ENCODE measurements at places on chromosomes 7 and 10.

DNA sequence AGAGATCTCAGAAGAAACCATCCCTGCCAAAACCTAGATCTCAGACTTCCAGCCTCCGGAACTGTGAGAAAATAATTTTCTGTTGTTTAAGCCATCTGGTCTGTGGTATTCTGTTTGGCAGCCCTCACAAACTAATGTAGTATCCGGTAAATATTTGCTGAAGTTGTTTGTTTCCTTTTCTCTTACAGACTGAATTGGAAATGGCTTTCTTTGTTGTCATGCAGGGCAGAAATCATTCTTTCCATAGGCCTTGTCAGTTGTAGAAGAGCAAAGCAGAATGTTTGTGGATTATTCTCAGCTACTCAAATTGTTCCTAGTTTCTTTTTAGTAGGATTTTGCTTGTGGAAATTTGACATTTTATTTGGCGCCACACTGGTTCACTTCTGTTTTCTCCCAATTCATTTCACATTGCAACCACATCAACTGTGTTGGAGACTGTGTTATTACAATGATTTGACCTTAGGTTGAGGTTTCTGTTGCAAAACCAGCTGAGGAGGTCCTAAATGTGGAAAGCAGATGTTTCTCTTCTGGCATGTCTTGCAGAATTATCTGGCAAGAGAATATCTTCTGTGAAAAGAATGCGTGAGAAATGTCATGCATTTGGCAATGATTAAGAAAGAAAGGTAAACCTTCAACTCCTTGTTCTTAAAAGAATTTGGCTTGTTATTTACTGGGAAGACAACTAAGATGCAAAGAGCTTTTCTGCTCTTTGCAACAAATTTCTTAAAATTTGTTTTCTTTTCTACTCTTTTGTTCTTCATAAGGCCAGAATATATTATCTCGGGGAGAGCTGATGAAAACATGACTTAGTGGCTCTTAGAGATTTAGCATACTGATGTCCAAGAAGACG is 25.8 kb downstream of the ACTA2 start:
- DNase-seq: no peak

GRCh38 chr10:10126218-10126617 is 891.5 kb upstream of the CELF2 start:
- DNase-seq: no peak

- no peak for DNase-seq
These were observed 3.0 kb upstream of the NANOS1 start for GRCh38 chr10:119026301-119027110.

DNA sequence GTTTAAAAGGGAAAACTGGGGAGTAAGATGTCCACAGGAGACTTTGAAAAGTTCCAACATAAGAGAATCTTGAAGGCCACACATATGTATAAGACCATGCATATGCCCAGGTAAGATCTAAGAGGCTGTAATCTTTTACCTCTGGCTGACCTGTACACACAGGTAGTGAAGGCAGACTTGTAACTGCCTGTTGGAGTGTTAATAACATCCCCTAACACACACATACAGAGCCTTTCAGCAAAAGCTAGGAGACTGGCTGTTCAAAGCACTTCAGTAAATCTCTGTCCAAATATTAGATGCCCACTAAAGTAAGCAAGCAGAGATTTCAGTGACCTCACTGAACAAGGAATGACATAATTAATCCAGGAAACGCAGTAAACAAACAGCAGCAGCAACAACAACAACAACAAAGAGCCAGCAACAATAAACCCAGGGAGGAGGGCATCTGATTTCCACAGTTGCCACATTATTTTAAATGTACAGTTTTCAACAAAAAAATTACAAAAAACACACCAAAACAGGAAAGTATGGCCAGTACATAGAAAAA is 15.0 kb downstream of the CYP51A1 start:
- DNase-seq: no peak

GRCh38 chr10:80468002-80468401 is 13.9 kb downstream of the TSPAN14 start:
- DNase-seq: no peak

DNA sequence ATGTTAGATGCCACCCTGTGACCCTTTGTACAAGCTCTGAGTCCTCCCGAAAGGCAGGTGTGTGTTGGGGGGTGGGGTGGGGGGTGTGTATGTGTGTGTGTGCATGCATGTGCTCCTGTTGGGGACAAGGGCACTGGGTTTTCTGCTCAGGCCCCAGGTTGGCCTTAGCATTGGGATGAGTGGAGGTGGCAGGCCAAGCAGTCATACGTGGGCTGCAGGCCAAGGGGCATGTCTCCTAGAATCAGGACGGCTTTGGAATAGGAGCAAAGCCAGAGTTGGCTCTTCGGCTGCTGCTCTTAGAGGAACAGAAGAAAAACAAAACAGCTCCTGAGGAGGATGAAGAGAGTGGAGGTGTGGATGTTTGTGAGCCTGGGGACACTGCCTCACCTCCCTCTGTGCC is 26.0 kb downstream of the HSPA12A start:
- DNase-seq: no peak

DNA sequence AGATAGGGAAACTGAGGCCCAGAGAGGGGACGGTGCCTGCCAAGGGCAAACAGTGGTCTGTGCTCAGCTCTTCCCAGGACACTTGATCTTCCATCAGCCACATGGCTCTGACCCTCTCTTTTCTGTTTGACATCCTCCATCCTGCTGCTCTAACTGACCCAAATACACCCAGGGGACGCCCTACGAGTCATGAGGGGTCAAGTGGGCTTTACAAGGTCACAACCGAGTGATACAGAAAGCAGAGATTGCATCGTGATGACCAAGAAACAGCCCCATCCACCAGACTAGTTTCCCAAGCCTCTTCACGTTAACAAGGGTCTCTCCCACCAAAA is 131.2 kb upstream of the UNC5B start:
- DNase-seq: no peak

- no peak for DNase-seq
These were observed 2.3 kb downstream of the FAM107B start for GRCh38 chr10:14772399-14772798.

DNA sequence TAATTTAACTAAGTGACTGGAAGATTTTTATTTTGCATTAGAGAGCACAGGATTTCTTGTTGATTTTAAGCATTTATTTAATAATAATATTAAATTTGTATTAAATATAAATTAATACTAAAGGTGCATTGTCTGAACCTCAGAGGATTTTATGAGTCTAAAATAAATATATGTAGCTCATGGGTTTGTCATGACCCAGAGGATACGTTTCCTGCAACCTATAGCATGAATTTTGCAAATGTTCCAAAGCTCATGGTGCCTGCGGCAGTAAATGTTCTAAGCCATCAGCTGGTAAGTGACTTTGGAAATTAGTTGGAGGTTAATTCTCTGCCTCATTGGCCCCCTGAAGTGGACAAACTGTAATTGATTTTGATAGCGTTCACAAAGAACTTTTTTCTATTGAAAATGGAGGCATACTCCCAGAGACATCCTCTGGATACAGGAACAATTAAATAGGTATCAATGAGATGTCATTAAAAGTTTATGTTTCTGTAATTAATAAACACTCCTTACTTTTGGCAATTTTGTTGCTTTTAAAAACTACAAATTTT is 397.4 kb downstream of the ANKRD7 start:
- DNase-seq: no peak

DNA sequence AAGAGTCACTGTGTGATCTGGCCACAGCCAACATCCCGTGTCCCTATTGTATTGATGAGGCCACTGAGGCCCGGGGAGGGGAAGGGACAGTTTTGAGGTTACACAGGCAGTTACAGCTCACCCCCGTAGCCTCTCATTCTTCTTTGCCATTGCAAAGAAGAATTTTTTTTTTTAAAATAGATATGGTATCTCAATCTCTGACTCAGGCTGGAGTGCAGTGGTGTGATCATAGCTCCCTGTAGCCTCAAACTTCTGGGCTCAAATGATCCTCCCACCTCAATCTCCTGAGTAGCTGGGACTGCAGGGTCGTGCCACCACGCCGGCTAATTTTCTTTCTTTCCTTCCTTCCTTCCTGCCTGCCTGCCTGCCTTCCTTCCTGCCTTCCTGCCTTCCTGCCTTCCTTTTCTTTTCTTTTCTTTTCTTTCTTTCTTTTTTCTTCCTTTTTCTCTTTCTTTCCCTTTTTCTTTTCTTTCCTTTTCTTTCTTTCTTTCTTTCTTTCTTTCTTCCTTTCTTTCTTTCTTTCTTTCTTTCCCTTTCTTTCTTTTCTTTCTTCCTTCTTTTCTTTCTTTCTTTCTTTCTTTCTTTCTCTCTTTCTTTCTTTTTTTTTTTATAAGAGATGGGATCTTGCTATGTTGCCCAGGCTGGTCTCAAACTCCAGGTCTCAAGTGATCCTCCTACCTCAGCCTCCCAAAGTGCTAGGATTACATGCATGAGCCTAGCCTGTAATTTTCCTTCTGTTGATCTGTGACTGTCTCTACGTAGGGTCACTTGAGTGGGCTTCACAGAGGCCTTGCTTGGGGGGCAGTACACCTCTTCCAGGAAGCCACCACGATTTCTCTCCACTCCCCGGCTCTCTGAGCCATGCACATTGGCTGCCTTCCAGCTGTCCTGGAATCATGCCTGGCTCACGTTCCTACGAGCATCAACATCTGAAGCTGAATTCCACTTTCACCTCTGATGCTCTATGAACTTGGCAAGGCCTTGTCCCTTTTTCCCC is 31.3 kb downstream of the TMEM270 start:
- no peak for DNase-seq

DNA sequence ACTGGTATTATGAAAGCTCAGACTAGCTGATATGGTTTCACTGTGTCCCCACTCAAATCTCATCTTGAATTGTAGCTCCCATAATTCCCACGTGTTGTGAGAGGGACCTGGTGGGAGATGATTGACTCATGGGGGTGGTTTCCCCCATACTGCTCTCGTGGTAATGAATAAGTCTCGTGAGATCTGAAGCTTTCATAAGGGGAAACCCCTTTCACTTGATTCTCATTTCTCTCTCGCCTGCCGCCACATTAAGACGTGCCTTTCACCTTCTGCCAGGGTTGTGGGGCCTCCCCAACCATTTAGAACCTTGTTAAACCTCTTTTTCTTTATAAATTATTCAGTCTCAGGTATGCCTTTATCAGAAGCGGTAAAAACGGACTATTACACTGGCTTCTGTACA is 40.3 kb downstream of the COL13A1 start:
- no peak for DNase-seq

- no peak for DNase-seq
These were observed 8.3 kb upstream of the CALML5 start for GRCh38 chr10:5507649-5508131.

DNA sequence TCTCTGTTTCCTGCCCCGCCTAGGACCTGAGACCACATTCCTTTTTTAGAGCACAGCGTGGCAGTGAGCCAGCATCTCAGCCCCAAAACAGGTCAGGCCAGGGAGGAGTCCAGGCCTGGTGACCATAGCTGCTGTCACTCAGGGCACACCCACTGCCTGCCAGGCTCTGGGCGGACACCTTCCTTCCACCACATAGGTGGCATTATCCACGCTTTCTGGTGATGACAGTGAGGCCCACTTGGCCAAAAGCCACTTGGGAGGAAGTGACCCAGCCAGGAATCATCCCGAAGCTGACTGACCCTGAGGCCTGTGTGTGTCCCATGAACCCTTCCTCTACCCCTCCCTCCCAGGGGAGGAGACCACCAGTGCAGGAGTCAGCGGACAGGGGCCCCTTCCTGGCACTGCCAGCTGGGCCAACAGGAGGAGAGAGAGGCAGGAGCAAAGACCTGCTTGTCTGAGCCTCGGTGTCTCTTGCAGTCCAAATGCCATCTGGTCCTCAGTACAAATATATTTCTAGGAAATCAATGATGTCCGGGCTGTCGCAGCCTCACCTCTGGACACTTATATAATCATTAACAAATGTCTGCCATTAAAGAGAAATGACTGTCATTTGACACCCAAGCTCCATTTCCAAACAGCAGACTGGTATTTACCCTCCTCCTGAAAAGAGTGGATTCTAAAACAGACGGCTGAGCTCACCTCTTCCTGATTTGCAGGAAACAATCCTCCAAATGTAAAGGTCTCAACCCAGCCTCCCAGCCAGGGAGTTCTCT is 63.0 kb downstream of the ABRAXAS2 start:
- DNase-seq: no peak

DNA sequence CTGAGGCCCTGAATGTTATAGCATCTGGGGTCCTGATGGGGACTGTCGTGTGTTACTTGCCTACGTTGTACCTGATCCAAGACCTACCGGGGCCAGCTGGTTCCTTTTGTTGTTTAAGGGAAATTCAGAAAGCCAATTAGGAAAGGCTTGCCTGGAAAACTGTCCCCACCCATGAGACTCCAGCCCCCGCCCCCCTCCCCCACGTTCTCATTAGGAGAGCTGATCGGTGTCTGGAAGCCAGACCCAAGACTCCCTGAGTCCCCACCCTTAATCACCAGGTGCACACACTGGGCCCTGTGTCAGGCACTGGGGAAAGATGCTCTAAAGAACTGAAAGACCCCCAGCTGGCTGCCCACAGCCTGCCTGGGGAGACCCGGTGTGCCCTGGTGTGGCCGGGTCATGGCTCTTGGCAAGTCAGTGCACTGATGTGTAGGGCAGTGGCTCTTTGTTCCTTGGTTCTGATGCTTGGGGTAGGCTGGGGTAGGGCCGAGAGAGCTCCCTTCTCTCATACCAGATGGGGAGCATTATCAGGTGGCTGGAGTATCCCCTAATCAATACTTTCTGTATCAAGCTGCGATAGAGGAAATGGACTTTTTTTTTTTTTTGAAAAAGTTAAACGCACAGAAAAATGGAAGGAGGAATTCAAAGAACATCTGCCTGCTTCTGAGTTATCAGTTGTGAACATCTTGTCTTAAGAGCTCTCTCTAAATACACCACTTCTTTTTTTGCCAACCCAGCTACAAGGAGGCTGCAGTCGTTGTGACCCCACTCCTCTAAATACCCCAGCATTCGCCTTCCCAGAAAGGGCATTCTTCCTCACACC is 16.9 kb downstream of the TSPAN15 start:
- no peak for DNase-seq

GRCh38 chr10:126387041-126387921 is 996 bp downstream of the ADAM12 start:
- peak; percentile 57 for DNase-seq

GRCh38 chr10:50501924-50502452 is 121.8 kb downstream of the SGMS1 start:
- no peak for DNase-seq

- no peak for DNase-seq
These were observed 208.0 kb downstream of the GALNT17 start for GRCh38 chr7:71339924-71340323.

- no peak for DNase-seq
These were observed 359.0 kb upstream of the ANKRD30A start for GRCh38 chr10:36766415-36766810.

DNA sequence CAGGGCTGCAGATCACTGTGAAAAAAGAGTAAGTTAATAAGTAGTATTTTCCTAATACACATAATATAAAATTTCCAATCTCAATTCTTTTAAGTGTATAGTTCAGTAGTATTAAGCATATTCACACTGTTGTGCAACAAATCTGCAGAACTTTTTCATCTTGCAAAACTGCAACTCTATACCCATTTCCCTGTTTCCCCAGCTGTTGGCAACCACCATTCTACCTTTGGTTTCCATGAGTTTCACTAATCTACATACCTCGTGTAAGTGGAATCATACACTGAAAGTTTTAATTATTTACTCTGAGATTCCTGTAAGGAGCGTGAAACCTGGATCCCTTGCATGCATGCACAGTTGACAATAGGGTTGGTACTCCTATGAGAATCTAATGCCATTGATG is 155.4 kb downstream of the ZPBP start:
- no peak for DNase-seq

- DNase-seq: no peak
These were observed 77.8 kb downstream of the BAMBI start for GRCh38 chr10:28754930-28755718.

GRCh38 chr10:271722-272121 is 136.5 kb downstream of the ZMYND11 start:
- no peak for DNase-seq
